ENCODE measurements at places on chromosomes 3 and 15.
A peak's percentile ranks its signal among the peaks of the same experiment; 100 is the strongest.

GRCh38 chr3:99568663-99569335 lies 69.6 kb upstream of the COL8A1 start:
- DNase-seq = no peak

DNA sequence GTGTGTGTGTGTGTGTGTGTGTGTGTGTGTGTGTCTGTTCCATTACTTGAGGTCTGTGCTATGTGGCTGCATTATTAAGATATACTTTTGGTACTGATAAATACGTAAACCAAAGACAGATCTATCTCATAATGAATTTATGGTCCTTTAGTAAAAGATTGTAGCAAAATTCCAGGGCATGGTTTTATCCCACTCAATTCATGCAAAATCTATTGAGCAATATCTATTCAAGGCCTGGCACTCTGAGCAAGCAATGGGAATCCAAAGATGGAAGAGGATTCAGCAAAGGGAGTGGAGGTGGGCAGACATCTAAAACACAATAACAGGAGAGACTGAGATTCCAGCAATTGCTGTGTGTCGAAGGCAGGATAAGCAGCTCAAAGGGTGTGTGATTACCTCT lies 86.8 kb downstream of the RFTN1 start:
- DNase-seq = no peak

DNA sequence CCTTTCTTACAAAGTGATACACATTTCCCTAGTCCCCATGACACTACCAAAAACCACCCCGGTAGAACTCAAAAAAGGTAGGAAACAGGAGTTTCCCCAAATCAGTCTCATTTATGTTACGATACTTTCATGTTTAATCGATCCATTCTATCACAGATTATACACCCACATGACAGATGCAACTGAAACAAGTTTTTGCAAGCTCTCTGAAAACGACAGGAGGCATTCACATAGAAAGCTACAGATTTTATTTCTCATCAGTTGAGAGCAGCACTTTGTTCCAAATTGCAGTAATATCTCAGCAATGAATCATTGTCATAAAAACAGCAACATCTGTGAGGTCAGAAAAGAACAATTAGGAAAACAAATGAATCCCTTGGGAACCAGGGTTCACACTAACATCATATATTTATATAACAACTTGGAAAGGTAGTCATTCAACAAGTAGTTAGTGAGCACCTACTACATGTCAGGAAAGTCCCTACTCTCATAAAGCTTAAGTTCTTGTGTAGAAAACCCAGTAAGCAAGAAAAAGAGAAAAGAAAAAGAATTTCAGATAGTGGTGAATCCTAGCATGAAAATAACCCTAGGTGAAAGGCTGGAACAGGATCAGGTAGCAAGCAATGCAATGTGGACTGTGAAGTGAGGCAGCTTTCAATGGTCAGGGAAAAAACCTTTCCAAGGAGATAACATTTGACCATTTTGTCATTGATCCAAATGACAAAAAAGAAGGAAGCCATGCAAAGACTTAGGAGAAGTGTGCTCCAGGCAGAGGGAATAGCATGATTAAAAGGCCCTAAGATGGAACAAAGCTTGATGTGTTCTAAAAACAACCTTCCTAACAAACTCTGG lies 8.3 kb downstream of the PLD1 start:
- DNase-seq = peak; percentile 89

GRCh38 chr3:50230104-50230793 lies 5.8 kb upstream of the GNAI2 start:
- DNase-seq = no peak

DNA sequence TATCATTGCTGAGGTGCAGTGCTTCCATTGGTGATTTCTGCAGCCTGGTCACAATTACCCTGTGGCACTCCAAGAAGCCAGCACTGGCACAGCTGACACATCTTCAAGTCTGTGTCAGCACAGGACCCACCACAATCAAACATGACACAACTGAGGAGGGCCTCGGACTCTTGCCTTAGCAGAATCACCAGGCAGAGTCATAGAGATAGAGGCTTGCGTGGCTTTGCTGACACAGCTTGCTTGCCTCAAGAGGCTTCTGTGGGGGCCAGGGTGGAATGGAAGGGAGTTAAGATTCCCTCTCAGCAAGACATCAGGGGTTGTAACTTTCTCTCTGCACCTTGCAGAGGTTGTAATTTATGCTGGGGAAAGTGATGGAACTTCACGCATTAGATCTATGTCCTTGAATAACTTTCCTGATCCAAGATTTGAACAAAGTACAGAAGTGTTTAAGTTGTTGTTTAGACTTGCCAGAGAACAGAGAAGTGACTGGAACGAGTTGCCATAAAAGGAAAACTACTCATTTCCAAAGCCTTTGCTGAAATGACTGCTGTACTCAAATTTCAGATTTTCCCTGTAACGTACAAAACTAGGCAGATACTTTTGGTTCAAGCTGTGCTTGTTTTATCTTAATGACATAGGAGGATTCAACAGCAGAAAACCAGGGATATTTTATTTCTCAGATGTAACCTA lies 170.7 kb downstream of the DIPK2A start:
- DNase-seq = peak; percentile 31

DNA sequence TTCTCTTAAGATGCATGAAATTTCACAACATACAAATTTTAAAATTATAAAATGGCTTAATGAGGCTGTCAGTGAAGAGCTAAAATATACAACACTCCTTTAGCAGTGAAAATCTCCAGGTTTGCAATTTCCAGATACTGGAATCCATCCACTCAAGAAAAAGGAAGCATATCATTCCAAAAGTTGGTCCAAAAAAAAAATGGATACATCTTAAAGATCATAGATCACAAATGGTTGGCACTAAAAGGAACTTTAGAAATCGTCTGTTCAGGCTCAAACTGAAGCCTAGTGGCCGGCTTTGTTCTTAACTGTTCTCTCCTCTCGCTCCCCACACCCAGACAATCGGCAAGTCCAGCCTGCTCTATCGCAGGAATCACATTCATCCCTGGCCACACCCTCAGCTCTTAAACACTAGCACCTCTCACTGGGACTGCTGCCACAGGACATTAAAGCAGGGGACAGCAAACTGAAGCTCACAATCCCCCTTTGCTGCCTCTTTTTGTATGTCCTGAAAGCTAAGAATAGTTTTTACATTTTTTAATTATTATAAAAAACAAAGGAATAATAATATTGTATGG lies 130.3 kb upstream of the CDIN1 start:
- no peak for DNase-seq

DNA sequence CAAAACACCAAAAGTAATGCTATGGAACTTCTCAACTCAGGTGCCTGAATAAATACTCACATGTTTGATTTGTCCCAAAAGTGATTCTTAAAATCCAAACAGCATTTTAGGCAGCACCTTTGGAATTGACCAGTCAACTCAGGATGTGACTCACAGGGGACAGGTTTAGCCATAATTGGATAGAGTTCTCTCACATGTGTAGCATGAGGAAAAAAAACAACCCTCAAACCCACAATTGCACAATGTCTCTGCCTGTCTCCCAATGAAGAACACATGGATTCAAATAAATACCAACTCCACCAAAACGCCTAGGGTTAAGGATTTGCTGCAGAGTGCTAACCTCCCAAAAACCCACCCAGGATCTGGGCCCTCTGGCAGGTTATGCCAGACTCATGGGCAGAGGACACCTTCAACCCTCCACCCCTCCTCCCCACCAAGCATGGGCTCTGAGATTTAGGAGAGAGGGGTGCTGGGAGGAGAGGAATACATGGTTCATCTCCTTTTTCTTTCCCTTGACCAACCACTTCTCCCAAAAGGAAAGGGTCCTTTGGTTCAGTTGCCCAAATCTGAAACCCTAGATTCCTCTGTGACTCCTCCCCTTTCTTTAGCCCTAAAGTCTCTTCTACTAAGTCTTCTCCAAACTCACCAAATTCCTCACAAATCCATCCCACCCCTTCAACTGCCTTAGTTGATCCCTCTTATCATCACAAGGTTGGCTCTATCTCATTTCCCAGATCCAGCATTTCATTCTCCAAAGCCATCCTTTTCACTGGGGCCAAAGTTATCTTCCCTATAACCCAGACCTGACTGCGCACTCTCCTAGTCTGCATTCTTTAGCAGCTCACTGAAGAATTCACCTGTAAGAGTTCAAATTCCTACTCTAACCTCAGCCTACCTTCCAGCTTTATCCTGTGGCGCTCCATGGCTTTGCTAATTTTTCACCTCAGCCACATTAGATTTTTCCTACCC lies 7.7 kb downstream of the RYK start:
- peak; percentile 94 for DNase-seq

GRCh38 chr3:171346582-171347300 lies 113.5 kb downstream of the TNIK start:
- peak; percentile 66 for DNase-seq

- no peak for DNase-seq
Measured at GRCh38 chr3:171314341-171314740, 145.9 kb downstream of the TNIK start.

- DNase-seq = no peak
Measured at GRCh38 chr3:8777201-8777977, 8.0 kb upstream of the OXTR start.

- peak; percentile 82 for DNase-seq
Measured at GRCh38 chr3:55203006-55203405, 275.1 kb upstream of the LRTM1 start.

- no peak for DNase-seq
Measured at GRCh38 chr3:104436506-104436905, 930.2 kb upstream of the ALCAM start.

GRCh38 chr15:35182841-35183479 lies 97.9 kb upstream of the NANOGP8 start:
- DNase-seq = no peak

DNA sequence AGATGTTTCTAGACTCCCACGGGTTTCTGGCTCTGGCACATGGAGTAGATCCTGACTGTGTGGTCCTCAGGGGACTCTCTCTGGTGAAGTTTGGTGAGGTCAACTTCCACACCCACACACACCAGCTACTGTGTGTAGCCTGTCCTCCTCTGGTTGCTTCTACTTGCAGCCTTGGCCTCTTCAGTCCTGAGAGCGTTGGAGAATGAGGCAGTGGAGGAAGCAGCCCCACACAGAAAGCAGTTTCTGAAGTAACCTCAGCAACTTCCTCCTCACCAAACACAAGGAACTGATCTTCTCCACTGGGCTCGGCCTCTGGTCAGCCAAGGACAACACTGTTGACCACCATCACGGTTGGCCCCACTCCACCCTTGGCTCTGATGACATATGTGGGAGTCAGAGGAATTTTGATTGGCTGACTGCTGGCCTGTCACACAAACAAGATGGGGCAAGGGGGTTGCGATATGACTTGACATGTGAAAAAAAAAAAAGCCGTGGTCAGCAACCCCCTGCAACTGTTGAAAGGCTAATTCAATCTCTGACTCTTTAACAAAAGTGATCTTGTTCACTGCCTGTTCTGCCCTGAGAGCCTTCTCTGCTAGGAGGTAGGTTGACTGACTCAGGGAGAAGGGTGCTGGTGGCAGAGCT lies 19.6 kb downstream of the CD86 start:
- no peak for DNase-seq

DNA sequence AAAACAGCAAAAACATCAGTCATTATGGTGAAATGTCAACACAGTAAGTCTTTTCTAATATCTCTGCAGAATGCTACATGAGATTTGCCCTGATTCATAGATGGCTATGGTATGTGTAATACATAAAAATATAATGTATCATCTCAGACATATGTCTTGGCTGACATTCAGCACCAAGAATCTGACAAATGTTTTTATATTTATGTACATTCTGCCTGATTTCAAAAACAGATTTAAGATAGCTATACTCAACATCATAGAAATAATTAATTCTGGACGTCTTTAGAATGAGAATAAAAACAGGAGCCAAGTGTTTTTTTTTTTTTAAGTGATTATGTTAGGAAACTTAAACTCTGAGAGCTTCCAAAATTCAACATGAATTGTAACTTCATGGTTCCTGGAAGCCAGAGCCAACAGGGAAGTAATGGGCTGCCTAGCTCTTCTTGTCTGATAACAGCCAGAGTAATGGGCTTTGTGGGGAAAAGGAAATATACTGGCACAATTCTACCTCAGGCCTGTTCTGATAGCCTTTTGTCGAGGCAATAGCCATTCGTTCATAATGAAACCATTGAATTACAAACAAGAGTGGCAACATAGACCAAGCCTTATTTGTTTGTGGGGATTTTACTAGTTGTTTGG lies 184.4 kb downstream of the VGLL4 start:
- DNase-seq = no peak

DNA sequence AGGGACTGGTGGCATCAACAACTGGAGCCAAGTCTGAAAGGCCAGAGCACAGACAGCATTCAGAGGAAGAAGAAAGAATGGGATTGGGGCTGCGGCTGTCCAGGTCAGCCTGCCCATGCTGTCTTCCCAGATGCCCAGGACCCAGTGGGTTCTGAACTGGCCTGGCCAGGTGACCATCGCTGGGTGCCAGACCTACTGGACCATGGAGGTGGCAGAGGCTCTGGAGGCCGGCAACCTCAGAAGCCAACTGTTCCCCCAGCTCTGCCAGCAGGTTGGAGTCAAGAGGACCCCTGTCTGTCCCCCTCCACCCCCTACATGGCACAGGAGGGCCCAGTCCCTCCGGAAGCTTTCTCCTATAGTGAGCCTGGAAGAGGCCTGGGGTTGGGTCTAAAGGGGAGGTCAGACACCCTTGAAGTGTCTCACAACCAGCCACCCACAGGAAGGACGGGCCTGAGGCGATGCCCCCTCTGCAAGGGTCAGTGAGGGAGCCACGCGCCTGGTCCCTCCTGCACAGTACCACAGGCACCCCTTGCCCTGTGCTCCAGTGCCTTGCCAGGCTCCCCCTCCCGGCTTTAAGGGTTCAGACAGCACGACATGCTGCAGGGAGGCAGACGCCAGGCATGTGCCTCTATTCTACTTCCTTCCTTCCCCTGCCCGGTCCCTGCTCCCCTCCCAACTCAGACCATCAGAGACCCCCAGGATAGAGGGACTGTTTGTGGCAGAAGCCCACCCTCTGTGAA lies 43.2 kb downstream of the DNAH1 start:
- no peak for DNase-seq

- no peak for DNase-seq
Measured at GRCh38 chr3:134607054-134608022, 43.5 kb downstream of the KY start.

DNA sequence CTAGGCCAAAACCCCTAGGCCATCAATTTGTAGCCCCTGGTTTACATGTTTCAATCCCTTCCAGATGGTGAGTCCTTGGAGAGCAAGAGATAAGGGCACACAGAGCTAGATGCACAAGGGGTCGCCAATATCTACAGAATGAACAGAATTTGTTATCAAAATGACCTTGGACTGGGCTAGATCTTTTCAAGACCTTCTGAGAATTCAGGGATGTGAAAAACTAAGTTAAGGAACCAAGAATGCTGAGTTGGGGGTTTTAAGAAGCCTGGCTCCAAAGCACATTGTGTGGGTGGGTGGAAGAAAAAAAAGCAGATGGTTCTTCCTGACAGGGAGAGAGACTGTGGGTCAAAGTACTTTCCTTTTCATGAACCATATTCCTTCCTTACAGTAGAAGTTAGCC lies 10.2 kb downstream of the CDCP1 start:
- DNase-seq = no peak

Data from HT1080 (cell line).